NCI-H1436 treated with DMSO at 0.1 percent for 48 hours (cell line): ENCODE measurements at places on chromosomes 7 and 10.

- DNase-seq, result no peak
Measured at GRCh38 chr7:51366930-51367613, 50.5 kb upstream of the COBL start.

GRCh38 chr10:124842721-124843120, 41.1 kb downstream of the ABRAXAS2 start:
- no peak for DNase-seq

- DNase-seq, result no peak
Measured at GRCh38 chr10:90557385-90557784, 300.5 kb downstream of the HTR7 start.

DNA sequence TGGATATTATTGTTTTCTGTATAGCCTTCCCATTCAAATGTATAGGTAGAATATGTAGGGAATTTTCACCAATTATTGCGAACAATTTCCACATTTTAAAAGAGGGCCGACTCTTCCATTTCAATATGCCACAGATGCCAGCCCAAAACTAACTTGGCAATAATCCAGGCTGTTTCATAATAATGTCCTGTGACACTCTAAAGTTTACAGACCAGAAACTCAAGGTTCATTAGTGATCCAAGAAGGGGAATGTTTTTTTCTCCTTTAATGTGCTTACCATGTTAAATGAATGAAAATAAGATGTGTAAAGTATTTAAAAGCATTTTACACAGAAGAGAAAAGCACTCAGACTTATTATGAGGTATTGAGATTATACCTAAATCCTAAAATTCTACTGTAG, 63.0 kb upstream of the FAM3C start:
- DNase-seq, result no peak

DNA sequence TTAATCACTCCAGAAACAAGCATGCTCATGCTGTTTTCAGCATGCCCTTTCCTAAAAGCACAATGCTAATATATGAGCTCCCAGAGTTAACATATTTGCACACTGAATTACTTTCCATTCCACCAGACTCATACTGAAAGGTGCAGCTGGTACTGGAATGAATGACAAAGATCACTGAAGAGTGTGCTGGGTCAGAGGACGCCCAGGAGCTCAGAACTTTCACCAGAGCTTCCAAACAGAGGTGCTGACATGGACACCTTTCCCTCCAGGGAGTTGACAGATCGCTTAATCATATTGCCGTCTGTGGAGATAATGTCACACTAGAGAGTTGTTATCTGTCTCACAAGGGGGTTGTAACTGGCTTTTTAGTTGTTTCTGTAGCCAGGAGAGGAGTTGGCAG, 292.9 kb downstream of the LHFPL3 start:
- no peak for DNase-seq

DNA sequence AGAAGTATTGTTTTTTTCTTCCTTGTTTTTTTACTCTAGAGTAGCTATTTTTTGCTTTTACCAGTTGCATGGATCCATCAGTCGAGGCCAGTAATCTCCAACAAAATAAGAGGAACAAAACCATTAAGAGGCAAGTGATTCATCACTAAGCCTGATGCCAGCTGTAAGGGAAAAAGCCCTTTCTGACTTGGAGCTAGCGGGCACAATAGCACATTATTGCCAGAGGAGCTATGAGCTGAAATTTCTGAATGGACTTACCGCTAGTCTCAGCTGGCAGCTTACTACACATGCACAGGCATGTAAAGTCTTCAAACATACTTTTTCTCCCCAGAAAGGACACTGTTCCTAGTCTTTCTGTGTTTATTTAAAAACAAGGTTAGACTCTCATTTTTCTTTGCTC, 41.6 kb upstream of the PTPRZ1 start:
- peak; percentile 10 for DNase-seq

- DNase-seq, result no peak
Measured at GRCh38 chr10:52216852-52217251, 97.2 kb upstream of the DKK1 start.

DNA sequence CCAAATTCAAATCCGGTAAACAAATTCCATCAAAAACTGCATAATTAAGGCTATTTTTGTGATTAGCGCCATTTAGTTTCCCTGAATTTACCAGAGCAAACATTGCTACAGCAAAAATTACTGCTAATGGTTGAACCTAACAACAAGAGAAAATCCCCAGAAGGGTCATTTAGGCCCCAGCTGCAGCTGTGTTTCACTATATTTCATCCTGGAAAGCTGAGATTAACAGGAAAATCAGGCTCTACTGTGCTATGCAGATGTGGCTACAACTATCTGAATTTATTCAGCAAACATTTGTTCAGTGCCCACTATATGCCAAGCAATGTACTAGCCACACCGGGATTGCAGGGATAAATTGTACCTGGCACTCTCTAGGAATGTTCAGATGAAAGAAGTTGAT, 104.0 kb downstream of the PON1 start:
- DNase-seq, result no peak

DNA sequence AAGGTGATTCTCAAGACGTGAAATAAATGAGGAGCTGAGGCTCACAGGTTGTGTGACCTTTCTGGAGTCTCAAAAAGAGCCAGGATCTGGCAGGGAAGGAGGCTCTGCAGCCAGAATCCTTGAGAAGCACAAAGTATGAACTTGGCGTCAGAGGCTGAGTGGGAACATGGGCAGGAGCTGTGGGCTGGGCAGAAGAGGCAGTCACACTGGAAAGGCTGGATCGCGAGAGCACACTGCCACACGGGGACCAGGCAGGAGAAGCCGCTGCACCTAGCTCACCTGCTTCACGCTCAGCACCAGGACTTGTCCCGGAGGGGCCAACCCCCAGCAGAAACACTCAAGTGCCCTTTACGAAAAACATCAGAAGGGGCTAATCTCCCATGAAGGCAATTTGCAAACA, 535.0 kb downstream of the TNS3 start:
- DNase-seq, result no peak

DNA sequence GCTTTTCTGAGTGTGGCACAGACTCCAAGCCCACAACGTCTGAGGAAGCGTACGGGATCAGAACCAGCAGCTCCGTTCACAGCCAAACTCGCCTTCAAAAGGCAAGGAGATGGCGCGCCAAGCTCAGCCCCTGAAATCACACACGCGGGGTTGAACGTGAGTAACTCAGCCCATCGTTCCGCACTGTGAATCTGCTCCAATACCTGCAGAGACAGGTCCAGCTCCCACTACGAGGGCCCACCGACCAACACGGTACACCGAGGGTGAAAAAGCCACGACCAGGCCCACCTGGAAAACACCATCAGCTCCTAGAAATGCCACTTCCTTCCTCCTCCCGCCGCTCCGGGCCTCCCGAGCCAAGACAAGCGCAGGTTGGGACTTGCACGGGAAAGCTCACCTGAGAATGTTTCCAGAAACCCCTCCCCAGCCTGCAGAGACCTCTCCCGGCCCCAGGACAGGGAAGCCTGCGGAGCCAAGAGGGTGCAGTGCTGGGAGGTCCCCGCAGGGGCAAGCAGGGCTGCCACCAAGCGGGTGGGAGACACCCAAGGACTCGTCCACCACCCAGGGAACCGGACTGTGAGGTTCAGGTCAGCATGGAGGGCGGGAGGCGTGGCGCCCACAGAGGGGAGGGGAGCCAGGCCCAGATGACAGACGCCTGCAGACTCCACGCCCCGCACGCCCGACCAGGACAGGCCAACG, 93.9 kb upstream of the PDGFA start:
- DNase-seq, result no peak

GRCh38 chr10:30448092-30448491, 14.1 kb downstream of the MAP3K8 start:
- DNase-seq, result no peak

- DNase-seq, result peak; percentile 43
Measured at GRCh38 chr10:79406683-79407422, 38.6 kb downstream of the ZCCHC24 start.

- DNase-seq, result no peak
Measured at GRCh38 chr10:69504576-69505250, 53.4 kb downstream of the TSPAN15 start.

- DNase-seq, result no peak
Measured at GRCh38 chr7:3893151-3893788, 592.2 kb downstream of the SDK1 start.

DNA sequence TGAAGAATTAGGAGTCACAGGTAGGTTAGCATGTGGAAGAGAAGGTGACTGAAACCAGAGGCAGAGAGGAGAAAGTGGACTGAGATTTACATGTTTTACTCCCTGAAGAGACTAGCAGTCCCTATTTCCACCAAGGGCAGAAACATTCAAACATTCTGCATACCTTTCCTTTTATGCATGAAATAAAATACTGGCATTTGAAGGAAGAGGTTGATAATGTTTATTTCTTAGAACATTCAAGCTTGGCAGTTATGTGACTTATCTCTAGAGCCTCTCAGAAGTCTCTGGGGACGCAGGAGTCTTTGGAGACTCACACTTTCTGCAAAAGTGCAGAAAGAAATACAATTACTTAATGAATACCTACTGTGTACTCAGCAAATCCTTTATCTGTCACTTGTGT, 507.1 kb upstream of the C7orf33 start:
- DNase-seq, result no peak

DNA sequence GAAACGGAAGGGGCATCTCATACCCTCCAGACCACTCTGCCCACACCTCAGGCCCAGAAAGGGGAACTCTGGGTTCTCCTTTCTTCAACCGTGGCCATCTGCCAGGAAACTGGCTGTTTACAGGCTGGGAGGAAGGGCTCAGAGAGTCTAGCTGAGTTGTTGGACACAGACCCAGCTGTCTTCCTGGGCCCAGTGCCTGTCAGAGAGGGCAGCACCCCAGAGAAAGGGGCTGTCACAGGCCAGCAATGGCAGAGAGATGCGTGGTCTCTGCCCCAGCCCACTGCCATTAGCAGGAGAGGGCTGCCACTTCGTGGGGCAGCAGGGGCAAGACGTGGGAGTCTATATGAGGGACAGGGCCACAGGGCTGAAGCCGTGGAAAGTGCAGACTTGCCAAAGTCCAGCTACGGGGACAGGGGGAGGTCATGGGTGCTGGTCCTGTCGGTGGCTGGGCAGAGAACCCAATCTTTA, 11.0 kb downstream of the GRID1 start:
- no peak for DNase-seq

DNA sequence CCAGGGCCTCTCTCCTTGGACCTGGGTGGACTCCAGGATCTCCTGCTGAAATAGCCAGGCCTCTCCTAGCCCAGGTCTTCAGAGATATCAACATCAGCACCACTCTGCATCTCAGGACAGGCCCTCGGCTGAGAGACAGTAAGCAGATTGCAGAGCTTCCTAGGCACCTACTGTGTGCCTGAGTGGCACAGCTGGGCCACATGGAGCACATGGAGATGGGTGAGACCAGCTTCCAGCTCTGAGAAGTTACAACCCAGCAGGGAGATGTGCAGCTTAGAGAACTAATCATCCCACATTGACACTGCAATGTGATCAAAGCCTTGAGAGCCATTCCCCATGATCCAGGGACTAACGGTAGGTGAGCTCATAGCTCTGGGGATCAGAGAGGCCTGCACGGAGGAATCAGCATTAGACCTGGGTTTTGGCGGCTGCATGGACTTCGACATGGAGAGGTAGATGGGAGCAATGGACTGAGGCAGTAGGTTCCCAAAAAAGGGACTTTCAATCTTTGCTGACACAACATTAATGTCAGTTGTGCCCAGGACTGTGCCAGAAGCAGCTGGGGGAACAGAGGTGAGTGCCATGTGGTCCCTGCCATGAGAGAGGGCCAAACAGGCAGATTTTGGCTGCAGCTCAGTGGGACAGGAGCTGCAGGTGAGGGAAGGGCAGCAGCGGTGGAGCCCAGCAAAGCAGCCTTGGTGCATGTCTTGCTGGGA, 76.0 kb upstream of the LEP start:
- DNase-seq, result no peak

- no peak for DNase-seq
Measured at GRCh38 chr10:104485632-104486031, 132.0 kb downstream of the CFAP58 start.

GRCh38 chr7:27930910-27931476, 191.0 kb downstream of the TAX1BP1 start:
- DNase-seq, result no peak

DNA sequence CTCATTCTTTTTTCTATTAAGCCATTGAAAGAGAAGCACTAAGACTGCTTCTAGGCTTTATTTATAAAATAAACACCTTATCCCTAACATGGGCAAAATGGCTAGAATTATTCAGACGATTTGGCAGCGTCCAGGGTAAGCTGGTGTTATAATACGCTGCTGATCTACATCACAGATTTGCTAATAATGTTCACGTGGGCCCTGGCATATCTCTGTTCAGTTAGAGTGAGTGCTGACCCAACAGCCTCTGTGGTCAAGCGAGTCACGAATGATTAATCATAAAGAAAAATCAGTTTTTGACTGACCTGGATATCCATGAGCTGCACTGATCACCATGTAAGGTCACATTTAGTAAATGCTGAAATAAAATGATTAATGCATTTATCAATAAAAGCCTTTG, 28.4 kb upstream of the CBLL1 start:
- DNase-seq, result no peak
